NCI-H345 (cell line): ENCODE measurements at places on chromosomes 2 and 18.

GRCh38 chr18:10308154-10308553 lies 146.3 kb upstream of the APCDD1 start:
- no peak for DNase-seq

- no peak for DNase-seq
Observed at GRCh38 chr2:146659976-146660375, 1184.9 kb upstream of the ACVR2A start.

DNA sequence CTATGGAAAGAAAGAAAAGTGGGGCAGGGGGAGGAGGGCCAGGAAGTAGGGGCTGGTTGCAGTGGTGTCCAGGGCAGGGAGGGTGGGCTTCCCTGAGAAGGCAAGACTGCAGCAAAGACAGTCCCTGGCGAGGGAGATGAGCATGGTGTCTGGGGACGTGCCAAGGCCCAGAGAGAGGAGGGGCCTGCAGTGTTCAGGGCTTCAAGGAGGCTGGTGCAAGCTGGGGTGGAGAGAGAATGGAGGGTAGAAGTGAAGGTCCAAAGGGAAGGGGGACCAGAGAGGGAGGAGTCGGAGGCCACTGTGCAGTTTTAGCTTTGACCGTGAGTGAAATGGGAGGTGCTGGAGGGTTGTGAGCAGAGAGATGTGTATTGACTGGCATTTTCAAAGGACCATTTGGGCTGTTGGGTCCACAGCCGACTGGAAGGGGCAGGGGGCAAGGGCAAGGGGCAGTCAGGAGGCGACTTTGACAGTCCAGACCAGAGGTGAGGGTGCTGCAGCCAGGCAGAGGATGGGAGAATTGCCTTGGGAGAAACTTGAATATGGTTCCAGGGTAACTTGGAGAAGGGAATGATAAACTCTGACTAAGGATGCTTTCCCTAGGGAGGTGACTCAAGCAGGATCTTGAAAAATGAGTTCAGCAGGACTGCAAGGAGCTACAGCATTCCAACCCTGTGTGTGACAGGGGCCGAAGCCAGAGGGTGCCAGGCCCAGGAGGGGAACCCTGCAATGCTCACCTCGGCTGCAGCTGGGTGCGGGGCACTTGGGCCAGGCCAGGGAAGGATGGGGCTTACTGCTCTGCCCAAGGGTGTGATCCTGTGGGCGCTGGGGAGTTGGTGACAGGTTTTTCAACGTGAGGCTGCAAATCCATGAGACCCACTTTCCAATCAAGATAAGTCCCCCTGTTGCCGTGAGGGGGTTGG lies 177.1 kb upstream of the HAAO start:
- no peak for DNase-seq

- DNase-seq: no peak
Observed at GRCh38 chr2:105257981-105258380, 16.4 kb downstream of the GPR45 start.

GRCh38 chr18:62852851-62853250 lies 137.5 kb downstream of the PHLPP1 start:
- no peak for DNase-seq

- no peak for DNase-seq
Observed at GRCh38 chr18:59810183-59810582, 89.6 kb upstream of the PMAIP1 start.

GRCh38 chr2:6906165-6906741 lies 11.0 kb upstream of the RNF144A start:
- peak; percentile 49 for DNase-seq

- DNase-seq: no peak
Observed at GRCh38 chr2:12895017-12895416, 178.3 kb downstream of the TRIB2 start.

- DNase-seq: peak; percentile 100
Observed at GRCh38 chr2:104853534-104854497, at the start of gene POU3F3. Gene POU3F3 (plus strand): TSS chr2:104854115. CDS start chr2:104855511, 1,396 bp downstream.

DNA sequence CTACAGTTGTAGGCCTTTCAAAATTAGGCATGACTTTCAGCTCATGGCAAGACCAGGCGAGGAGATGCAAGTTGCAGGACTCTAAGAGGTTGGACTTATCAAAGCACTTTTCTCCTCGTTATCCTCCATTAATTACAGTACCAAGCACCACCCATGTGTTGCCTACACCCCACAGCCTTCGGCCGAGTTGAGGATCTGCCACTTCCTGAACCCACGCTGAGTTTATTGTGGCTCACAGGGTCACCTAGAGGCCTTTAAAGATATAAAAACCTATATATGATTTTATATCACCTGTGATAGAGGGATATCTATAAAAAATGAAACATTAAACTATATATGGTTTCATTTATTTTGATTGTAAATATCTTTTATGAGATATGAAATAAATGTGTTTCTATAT lies 2.6 kb downstream of the UGT1A10 start:
- DNase-seq: no peak

GRCh38 chr2:122706757-122707223 lies 951.3 kb downstream of the TSN start:
- DNase-seq: no peak

DNA sequence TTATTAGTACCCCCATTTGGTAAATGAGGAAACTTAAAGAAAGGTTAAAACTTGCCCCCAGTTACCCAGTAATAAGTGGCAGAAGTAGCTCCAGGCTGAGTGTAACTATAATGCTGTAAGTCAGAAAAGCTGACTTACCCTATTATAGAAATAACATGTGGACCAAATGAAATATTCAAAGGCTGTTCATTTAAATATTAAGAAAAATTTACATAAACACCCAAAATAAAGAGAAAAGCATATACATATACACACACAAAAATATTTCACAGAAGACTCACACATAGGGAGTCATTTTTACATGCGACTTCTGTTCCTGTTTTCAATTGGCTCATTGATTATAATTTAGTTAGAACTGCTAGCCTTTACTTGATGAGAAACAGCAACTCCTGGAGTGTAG lies 189.1 kb downstream of the NBAS start:
- DNase-seq: no peak
